ENCODE measurements at places on chromosomes 1 and 21.

GRCh38 chr1:17309426-17310067 lies 1.6 kb downstream of the PADI4 start:
- no peak for DNase-seq

- DNase-seq, result no peak
These were observed 253.8 kb downstream of the FAM72C start for GRCh38 chr1:143718021-143718420.

GRCh38 chr1:119659628-119660027 lies 11.6 kb upstream of the ZNF697 start:
- no peak for DNase-seq

- no peak for DNase-seq
These were observed 21.8 kb downstream of the GBP2 start for GRCh38 chr1:89104147-89104546.

GRCh38 chr1:243926803-243927245 lies 76.8 kb upstream of the AKT3 start:
- DNase-seq, result no peak

- no peak for DNase-seq
These were observed 36.2 kb upstream of the PKN2 start for GRCh38 chr1:88647749-88648415.

- DNase-seq, result no peak
These were observed 35.0 kb downstream of the FHAD1 start for GRCh38 chr1:15282038-15282437.

GRCh38 chr1:62355095-62355494 lies 35.9 kb upstream of the KANK4 start:
- DNase-seq, result no peak
